Lung (tissue), 17 donors: ENCODE measurements at places on chromosomes 4 and X.

DNA sequence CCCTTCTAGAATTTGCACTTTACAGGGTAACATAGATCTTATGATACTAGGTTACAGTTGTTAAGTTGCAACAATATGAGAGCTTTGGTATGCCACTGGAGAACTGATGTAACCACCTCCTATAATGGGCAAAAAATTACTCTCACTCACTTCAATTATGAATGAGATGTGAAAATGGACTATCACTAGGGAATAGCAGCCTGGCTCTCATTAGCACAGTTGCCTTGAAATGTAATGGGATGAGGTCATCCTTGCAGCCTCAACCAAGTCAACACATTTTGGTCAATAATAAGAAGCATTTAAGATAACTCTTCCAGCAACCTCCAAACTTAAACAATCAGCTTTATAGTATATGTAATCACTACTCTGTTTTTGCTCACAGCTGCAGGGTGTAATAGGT, 69.4 kb downstream of the TBC1D9 start:
- DNase-seq = no peak

- no peak for DNase-seq
Measured at GRCh38 chr4:155010376-155010775, 198.1 kb upstream of the NPY2R start.

- DNase-seq = no peak
Measured at GRCh38 chrX:24979081-24979480, 36.7 kb downstream of the ARX start.

DNA sequence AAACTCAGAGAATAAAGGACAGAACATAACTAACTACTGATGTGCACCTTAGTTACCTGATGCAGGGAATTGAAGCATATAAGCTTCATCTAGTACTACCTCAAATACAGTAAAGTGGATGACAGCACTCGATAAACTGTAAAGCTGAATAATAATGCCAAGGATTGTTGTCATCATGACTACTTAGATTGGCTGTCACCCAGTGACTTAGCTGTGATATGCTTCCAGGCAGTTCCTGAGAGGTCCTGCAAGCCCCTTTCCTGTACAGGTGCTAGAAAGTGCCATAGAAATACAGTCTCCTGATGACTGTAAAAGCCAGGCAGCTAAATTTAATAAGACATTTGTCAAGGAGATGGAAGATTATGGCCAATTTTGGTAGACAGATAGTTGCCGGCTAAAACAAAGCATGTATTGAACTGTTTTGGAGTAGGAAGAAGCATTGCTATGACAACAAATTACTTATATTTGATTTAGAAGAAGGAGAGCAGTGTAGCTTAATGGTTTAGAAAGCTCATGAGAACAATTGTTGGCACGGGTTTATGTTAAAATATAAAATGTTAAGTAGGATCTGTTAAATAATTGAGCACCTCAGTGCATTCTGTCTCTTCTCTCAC, 29.7 kb downstream of the TMEM164 start:
- no peak for DNase-seq

- no peak for DNase-seq
Measured at GRCh38 chr4:143386812-143387211, 50.1 kb downstream of the GAB1 start.

DNA sequence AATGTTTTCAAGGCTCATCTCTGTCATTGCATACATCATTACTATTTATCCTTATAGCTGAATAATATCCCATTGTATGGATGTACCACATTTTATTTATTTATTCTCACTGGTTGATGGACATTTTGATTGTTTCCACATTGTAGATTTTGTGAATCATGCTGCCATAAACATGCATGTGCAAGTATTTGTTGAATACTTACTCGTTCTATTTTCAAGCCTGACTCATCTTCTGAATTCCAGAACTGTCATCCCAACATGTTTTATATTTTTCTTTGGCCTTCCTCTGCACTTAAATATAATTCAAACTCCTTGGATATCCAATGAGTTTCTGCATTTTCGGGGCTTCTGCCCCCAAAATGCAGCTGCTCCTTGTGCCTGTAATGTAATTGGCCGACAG, 77.6 kb downstream of the MXRA5 start:
- no peak for DNase-seq

DNA sequence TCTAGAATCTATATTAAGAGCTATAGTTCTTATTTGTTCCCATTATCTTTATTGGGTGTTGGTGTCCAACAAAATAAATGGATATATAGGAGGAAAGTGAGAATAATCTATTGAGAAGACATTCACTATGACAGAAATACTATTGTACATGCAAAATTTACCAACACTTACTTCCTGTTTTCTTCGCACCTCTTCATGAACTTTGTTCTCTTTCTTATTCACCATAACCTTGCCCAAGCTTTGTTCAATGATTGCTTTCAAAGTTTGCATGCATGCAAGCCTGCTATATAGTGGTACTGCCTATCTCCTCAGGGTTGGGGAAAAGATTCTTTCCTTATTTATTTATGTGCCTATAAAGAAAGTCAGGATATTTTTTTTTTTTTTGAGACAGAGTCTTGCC, 176.4 kb upstream of the JADE1 start:
- no peak for DNase-seq

DNA sequence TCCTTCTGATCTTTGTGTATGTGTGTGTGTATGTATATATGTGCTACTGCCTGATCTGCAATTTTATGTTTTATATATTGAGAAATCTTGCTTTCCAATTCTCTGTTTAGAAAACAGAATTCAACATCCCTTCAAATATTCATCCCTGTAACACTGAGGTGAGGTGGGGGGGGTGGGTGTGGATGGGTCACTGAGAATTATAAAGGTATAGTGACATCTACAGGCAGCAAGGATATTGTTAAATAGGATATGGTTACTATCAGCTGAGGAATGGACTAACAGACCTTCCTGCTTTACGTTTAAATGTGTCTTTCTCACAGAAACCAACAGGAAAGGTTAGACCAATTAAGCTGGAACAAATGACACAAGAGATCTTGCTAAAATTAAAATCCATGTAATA, 19.0 kb upstream of the MAGEB2 start:
- DNase-seq = peak; percentile 6

GRCh38 chrX:130523460-130524394, 121.9 kb downstream of the RBMX2 start:
- peak; percentile 60 for DNase-seq
